Lung microvascular endothelial cell (primary cell): ENCODE measurements at places on chromosomes 1 and 21. TPM values are rescaled to one million over a fixed set of nuclear protein-coding genes. Genes with fewer than 3 reads are reported as not detected.

GRCh38 chr1:245978915-245979314 lies 528.2 kb downstream of the SMYD3 start:
- no peak for DNase-seq

- no peak for DNase-seq
Observed at GRCh38 chr1:177812650-177813049, 157.2 kb downstream of the SEC16B start.

DNA sequence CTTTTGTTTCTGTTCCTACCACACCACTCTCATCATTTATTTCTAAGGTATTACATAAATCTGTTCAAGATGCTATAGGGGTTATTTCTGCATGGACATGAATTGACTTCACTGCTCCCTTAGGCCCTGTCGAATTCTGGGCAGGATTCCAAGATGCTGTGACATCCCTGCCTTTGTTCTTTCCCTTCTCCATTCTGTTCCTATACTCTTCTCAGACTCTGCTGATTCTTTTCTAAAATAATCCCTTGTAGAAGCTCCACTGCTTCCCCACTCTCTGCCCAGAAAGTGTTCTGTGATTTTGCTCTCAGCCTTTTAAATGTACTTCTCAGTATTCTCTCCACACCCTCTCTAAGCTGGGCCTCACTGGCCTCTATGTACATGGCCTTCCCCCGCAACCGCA lies 99.2 kb downstream of the PHTF1 start:
- peak; percentile 29 for DNase-seq

GRCh38 chr1:1345860-1346500 lies 3.2 kb downstream of the DVL1 start:
- no peak for DNase-seq

The SNRNP40 gene
- total RNA-seq = 99.2 and 110 TPM in 2 replicates

The CYP2J2 gene
- total RNA-seq = under 0.01 and 0.20 TPM in 2 replicates
